KBM-7 (cell line): ENCODE measurements at places on chromosomes 5 and 9.

GRCh38 chr5:150901446-150901845, 3.3 kb downstream of the ZNF300 start:
- no peak for DNase-seq

DNA sequence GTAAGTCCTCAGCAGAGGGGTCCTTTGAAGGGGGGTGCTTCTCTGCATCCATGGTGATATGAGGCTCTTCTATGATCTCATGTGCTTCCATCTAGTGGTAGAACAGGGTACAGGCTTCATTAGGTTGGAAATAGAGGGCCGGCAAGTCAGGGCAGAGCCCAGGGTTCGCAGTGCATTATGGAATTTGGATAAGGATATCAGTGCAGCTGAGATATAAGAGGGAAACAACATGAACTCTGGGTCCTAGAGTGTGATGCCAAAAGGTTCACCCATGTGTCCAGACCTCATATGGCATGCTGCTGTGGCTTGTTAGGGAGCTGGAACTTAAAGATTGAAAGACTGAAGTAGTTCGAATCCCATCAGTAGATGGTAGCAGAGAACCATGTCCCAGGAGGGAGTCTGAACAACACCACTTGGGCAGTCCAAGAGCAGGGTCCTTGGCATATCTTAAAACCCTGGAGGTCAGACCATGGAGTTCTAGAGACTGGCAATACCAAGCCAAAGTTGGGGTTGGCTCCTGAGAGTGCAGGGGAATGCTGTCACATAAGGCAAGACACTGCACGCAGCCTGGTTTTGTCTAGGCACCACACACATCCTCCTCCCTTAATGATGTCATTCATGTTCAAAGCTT, 2.3 kb downstream of the FAM221B start:
- DNase-seq = peak; percentile 90

DNA sequence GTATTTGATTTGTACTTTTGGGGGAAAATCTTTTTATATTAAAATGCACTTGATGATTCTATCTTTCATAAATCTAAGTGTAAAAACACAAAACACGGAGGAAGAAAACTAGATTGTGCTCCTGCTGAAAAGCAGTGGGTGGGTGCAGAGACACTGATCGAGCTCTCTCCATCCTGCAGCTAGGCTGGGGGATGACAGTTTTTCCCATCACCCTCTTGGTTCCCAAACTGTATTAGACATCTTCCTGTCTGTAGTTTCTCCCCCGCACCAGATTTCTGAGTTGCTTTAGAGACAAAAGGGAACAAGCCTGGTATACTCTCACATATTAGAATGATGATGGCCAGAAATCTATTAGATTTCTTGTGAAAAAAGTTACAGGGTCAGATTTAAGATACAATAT, 99.6 kb downstream of the FAM114A2 start:
- no peak for DNase-seq

DNA sequence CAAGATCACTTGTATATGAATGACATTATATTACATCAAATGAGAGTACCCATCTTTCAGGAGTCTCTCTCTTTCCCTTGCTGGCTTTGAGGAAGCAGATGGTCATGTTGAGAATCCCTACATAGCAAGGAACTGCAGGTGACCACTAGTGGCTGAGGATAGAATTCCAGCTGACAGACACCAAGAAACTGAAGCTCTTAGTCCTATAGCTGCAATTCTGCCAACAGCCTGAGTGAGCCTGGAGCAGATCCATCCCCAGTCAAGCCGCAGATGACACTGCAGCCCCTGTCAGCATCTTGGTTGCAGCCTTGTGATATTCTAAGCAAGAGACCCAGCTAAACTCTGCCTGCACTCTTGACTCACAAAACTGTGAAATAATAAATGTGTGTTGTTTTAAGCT, 531.5 kb downstream of the CSNK1G3 start:
- DNase-seq = peak; percentile 61

DNA sequence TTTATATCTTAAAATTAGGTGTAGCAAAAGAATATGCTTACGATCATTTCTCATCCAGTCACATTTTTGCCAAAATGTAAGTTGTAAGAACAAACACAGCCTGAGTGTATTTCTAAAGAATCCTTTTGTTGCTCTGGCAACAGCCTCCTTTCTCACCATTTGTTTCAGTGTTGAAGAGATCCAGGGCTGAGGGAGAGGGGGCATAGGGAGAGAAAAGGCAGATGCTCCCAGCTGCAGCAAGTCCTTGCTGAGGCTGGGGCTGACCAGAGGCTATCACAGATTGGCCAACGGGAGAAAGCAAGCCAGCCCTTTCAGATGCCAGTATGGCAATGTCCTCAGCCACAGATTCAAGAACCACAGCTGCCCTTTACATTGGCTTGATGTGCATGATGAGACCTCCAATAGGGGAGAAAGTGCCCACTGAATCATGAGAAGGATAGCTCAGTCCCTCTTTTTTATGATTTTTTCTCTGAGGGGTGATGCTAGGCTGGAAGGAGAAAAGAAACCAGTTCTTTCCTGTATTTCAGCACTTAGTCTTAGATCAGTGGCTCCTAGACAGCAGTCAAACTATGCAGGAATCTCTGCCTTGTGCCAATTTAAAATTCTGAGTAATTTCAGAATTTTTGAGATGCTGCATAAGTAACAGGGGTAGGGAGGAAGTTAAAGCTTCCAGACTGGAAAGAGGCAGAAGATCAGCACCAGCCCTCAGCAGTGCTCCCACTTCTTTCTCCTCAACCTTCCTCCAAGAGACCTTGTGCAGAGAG, 142.1 kb downstream of the LHFPL2 start:
- DNase-seq = no peak

- DNase-seq = no peak
These were observed 155.5 kb upstream of the PPP1R2B start for GRCh38 chr5:156694598-156694997.

GRCh38 chr9:133981958-133982681, 10.0 kb downstream of the VAV2 start:
- no peak for DNase-seq

DNA sequence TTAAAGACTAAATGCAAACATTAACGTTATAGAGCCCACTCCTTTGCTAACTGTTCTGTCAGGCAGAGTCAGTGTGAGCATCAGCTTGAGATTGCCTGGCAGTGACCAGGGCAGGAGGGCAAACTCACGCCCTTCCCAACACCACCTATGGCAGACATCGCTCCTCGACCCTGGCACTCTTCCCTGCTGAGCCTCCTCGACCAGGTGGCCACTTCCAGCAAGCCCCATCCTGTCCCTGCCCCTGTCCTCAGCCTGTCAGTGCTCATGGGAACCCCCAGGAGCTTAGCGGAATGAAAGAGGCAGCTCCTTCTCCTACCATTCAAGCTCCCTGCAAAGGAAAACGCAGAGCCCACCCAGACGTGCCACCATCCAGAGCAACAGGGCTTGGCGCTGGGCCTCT, 42.0 kb downstream of the PRRT1B start:
- no peak for DNase-seq

DNA sequence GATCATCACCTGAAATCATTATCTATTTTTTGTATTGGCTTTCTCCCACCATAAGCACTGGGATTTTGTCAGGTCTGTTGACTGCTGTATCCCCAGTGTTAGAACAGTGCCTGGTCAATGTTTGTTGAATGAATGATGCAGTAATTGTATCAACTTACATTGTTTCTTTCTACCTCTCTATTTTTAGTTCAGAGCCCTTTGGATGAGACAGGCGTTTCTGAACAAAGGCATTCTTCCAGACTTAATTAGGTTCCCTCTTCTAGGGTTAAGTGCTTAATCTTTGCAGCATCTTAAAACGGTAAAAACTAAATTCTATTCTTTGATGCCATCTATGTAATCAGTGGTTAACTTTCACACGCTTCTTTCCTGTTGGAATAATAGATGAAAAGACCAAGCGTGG, 26.3 kb downstream of the SLC44A1 start:
- no peak for DNase-seq

GRCh38 chr9:129458663-129459546, 162.0 kb downstream of the C9orf50 start:
- peak; percentile 71 for DNase-seq

- no peak for DNase-seq
These were observed 26.9 kb downstream of the C9 start for GRCh38 chr5:39337252-39337915.

- DNase-seq = no peak
These were observed 18.5 kb upstream of the ANXA1 start for GRCh38 chr9:73133022-73133651.

DNA sequence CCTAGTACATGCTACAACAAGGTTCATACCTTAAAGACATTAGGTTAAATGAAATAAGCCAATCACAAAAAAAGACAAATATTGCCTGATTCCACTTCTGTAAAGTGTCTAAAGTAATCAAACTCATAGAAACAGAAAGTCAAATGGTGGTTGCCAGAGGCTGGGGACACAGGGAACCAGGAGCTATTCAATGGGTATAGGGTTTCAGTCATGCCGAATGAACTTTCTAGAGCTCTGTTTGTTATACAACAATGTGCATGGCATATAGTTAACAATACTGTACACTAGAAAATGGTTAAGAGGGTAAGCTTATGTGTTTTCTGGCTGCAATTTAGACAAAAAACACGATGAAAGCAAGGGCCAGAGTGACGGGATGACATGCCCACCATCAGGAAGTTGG, 70.8 kb upstream of the EGFLAM start:
- DNase-seq = no peak

DNA sequence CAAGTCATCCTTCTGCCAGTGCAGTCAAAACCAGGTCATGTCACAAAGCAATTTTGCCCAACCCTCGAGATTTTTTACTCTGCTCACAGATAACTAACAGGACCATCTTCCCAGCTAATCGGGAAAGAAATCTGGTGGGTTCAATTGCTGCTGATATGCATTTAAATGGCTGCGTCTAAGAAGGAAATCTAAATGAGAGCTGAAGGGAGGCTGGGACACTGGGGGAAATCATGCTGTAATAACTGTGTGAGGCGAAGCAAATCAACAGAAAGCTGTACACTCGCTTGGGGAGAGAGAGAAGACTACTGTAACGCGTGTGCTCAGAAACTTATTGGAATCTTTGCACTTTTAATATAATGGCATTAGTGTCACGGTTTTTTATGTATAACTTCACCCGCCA, 535.0 kb downstream of the CDK5RAP2 start:
- DNase-seq = no peak

GRCh38 chr5:143025971-143026370, 255.8 kb downstream of the ARHGAP26 start:
- no peak for DNase-seq

DNA sequence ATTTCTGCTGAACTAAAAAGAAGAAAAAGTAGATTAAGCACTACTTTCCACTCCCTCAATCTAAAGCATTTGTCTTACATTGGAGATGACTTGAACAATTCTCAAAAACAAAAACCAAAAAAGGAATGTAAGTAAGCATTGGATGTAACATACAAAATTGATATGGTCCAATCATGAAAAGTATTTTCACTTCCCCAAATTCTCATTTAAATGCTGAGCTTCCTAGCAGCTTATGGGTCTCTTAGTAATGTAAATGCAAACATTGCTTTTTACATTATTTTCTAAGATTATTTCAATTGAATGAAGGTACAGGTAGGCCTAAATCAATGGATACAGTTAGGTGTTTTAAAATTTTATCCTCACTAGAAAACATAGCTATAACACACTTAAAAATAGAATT, 20.0 kb downstream of the ANKH start:
- DNase-seq = no peak

GRCh38 chr9:16633794-16634193, 236.7 kb downstream of the BNC2 start:
- no peak for DNase-seq

- peak; percentile 15 for DNase-seq
These were observed 41.7 kb downstream of the ACTL7B start for GRCh38 chr9:108813951-108814601.

DNA sequence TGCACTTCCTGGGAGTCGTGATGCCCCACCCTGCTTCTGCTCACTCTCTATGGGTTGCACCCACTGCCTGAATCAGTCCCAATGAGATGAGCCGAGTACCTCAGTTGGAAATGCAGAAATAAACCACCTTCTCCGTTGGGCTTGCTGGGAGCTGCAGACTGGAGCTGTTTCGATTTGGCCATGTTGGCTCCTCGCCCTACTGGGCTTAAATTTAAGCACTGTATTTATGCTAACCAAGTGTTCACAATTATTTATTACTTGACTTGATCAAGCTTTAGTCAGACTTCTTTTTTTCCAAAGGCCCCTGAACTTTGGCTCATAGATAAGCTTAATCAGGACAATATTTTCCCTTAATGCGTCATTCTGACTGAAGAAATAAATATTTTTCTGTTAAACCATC, 1072.4 kb upstream of the CDH9 start:
- DNase-seq = no peak

GRCh38 chr5:16291894-16292293, 112.3 kb upstream of the MARCHF11 start:
- DNase-seq = no peak

GRCh38 chr9:87065981-87066380, 118.7 kb upstream of the GAS1 start:
- no peak for DNase-seq

GRCh38 chr9:26426551-26427131, 466.0 kb downstream of the CAAP1 start:
- DNase-seq = no peak

DNA sequence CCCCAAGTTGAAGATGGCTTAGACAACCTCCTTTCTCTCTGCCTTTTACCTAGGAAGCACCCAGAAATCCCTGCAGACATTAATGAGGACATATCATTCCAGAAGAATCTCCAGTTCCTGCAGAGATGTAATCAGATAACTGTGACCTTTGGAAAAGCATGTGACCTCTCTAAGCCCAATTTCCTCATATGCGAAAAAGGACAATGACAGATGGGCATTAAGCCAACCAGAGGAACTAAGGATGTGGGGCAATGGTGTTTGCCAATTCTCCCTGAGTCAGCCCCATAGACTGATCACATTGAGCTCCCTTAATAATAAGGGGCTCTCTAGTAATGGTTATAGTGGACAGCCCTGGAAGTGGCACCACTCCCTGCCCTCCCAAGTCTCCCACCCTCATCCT, 10.1 kb upstream of the FOXI1 start:
- no peak for DNase-seq

DNA sequence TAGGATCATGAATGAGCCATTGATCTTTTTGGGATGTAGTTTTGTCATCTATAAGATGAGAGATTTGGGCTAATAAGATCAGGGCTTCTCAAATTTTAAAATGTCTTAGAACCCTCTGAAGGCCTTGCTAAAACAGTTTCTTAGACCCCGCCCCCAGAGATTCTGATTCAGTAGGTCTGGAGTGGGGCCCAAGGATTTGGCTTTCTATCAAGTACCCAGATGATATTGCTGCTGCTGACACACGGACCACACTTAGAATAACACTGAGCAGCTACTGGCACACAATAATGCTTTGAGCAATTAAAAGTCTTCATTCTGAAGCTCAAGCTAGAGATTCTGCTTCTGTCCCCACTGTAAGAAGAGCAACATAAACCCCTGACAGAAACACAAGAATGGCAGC, 216.7 kb downstream of the SMARCA2 start:
- no peak for DNase-seq

- DNase-seq = no peak
These were observed 534.5 kb downstream of the EBF1 start for GRCh38 chr5:158565017-158565789.

- no peak for DNase-seq
These were observed 205.7 kb upstream of the SGCD start for GRCh38 chr5:156121234-156121633.

GRCh38 chr9:21402386-21403251, 6.3 kb upstream of the IFNA8 start:
- no peak for DNase-seq
